ENCODE measurements at places on chromosomes 11 and 22.

GRCh38 chr11:134382257-134382656, 29.8 kb downstream of the B3GAT1 start:
- DNase-seq, result no peak

- DNase-seq, result no peak
These were observed 38.4 kb downstream of the NAV2 start for GRCh38 chr11:19751055-19751454.

DNA sequence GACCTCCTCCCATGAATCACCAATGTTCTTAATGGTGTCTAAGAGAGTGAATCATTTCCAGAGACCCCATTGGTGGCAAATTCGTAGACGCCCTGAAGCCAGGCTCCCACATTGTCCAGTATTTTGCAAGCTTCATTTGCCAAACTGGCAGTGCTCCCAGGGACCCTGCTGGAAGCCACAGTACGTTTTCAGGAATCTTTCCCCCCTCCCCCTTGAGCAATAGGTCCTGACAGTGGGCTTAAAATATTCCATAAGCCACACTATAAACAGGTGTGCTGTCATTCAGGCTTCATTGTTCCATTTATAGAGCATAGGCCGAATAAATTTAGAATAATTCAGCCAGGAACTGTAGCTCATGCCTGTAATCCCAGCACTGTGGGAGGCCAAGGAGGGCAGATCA, 125.3 kb downstream of the MORC2 start:
- no peak for DNase-seq

DNA sequence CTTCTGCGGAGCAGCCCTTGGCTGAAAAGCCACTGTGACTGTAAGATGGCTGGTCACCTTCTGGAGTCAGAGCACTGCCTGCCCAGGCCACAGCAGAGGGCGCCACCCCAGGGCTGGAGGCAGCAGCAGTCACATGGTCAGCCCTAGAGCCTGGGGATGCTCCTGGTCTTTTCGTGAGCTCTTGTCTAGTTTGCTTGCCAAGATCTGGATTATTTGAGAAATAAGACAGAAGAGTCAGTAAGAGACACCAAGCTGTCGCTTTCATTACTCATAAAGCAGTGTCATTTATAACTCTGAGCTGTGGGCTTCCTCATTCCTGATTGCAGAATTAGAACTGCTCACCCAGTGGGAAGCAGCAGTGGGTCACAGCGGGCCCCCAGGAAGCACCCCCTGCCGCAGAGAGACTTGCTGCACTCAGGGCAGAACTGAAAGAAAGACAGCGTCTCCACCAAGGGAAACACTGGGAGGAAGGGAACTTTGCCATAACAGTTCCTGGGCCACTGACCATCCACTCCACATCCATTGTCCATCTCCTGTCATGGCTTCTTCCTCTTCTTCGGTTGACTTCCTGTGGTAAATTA, 56.7 kb downstream of the PPP6R2 start:
- DNase-seq, result no peak

DNA sequence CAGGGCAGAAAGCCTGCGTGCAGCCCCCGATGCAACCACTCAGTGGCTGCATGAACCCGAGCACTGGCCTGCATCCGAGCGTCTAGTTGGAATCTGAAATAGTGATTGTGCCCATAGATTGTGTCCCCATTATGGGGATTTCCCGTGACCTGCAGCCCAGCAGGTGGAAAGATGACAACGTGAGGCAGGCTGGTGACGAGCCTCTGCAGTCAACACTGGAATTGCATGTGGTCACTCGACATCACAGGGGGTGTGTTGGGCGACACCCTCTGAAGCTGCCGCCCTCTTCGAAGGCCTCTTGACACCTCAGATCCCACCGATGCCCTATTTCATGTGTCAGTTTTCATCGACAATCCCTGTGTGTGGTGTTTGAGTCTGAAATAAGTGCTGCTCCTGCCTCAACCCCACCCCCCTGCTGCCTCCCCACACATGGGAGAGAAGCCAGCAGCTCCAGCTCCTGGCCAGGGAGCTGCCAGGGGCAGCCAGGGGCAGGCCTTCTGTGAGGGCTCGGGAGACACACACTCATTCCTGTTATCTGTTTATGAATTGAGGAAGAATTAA, 172.0 kb upstream of the B3GAT1 start:
- no peak for DNase-seq

GRCh38 chr22:23402275-23403151, 177.6 kb downstream of the IGLL1 start:
- DNase-seq, result no peak

GRCh38 chr11:27294654-27295053, 68.4 kb downstream of the CCDC34 start:
- DNase-seq, result no peak

DNA sequence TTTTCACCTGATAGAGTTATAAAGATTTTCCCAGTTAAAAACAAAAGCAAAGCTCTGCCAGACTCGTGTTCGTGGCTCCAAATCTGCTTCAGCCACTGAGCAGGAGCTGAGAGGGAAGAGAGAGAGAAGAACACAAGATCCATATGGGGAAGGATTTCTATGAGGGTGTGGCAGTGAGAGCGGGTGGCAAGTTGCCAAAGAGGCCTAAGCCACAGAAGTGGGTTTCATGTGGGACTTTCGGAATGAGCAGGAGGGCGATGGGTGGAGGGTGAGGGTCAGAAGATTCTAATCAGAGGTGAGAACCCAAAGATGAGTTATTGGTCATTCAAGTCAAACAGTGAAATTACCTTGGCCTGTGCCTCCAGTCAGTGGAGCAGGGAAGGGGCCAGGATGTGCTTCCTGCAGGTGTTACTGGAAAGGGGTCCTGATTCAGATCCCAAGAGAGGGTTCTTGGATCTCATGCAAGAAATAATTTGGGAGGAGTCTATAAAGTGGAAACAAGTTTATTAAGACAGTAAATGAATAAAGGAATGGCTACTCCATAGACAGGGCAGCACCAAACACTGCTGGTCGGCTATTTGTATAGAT, 40.5 kb upstream of the TOP3B start:
- DNase-seq, result no peak

Data from esophagus squamous epithelium (tissue), 5 donors.